ENCODE measurements at places on chromosomes 6 and 20.
A peak's percentile ranks its signal among the peaks of the same experiment; 100 is the strongest.

GRCh38 chr6:106117579-106117978, 31.4 kb downstream of the PRDM1 start:
- DNase-seq: no peak

DNA sequence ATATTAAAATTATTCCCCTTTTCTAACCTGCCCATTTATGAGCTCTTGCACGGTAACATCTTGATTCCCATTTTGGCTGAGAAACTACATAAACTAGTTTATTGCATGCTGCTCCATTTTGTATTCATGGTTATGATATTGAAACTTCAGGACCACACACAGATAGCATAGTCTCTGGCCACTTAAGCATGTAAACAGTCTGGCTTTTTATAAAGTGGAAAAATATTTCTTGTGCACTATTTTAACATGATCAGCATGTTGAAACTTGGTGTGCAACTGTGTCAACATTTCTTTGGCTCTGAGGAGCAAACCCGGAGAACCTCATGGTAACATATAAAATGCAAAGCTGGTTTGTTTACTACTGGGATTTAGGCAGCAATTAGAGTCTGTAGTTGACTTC, 70.7 kb downstream of the SLX4IP start:
- DNase-seq: no peak

DNA sequence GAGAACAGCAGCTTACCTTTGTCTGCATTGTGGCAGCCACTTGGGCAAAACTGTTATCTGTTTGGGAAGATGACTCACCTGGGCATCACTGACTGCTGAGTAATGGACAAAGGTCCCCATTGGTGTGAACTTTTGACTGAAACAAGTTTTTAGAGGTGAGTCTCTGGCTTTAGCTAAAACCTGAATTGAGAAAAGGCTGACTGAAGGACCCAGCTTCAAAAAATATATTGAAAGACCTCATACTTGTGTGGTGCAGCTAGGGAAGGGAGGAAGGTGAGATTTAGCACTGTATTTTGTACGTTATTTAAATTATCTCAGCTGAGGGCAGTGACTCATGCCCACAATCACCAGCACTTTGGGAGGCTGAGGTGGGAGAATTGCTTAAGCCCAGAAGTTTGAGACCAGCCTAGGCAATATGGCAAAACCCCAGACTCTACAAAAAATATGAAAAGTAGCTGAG, 4.5 kb upstream of the CITED2 start:
- no peak for DNase-seq

DNA sequence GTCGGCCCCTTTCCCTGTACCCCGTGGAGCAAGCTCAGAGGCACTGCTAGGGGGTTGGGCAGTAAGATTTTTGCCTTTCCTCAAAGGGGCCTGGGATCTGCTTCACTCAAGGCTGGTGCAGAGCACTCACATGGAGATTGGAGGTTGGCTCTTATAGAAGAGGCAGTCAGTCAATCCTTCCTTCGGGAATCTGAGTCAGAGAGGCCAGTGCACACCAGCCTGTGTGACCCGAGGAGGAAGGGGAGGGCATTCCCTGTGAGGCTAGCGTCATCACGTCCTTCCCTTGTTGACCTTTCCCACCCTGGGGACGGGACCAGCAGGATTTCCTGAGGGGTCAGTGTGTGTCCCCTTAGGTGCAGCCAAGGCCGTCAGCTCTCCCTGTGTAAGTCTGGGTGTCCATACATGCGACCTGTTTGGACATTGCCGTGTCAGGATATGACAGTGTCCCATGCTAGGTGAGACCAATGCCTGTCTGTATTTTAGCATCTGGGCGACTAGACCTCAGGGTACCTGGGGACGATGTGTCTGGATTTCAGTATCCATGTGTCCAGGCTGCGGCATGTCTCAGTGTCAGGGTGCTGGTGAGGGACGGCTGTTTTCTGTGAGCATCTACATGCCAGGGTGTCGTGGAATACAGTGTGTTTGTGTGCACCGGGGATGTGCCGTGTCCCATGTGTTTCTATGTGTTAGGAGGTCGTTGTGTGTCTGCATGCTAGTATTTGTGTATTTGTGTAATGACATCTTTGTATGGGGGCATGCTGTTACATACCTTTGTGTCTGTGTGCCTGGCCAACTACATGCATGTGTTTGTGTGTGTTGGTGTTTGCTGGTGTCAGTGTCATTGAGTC, 2.8 kb upstream of the ZNF512B start:
- no peak for DNase-seq

- DNase-seq: no peak
These were observed 21.3 kb upstream of the SYNDIG1 start for GRCh38 chr20:24448170-24448569.

- no peak for DNase-seq
These were observed 102.5 kb upstream of the FAM8A1 start for GRCh38 chr6:17497535-17498095.

GRCh38 chr6:17418281-17419188, 25.1 kb downstream of the CAP2 start:
- peak; percentile 93 for DNase-seq
